ENCODE measurements at places on chromosomes 3 and 15. TPM values are rescaled to one million over a fixed set of nuclear protein-coding genes. Genes with fewer than 3 reads are reported as not detected.
A peak's percentile ranks its signal among the peaks of the same experiment; 100 is the strongest.

The CCDC33 gene
- not detected for total RNA-seq

The NANOGP8 gene
- not detected for total RNA-seq

The POLQ gene
- total RNA-seq, result 0.84 TPM

The TRPM1 gene
- not detected for total RNA-seq

The FAM174B gene
- 15.9 TPM for total RNA-seq

DNA sequence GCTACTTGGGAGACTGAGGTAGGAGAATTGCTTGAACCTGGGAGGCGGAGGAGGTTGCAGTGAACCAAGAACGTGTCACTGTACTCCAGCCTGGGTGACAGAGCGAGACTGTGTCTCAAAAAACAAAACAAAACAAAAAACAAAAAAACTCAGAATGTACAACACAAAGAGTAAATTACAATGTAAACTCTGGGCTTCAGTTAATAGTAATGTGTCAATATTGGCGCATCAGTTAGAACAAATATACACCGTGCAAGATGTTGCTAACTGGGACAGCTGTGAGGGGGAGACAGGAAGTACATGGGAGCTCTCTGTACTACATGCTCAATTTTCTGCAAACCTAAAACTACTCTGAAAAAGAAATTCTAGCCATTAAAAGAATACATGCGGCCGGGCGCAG, 23.5 kb upstream of the TRPM1 start:
- H3K27ac ChIP-seq, result no peak overlapping the region
- no peaks in the 10 kb centered on the region for H3K4me1 ChIP-seq
- H3K36me3 ChIP-seq, result no peaks in the 10 kb centered on the region
- no peak for DNase-seq
- H3K27me3 ChIP-seq, result no peaks in the 10 kb centered on the region
- no peak overlapping the region for H3K4me3 ChIP-seq

The KIF15 gene
- 0.16 TPM for total RNA-seq

GRCh38 chr15:25051399-25052154, 96.8 kb downstream of the SNRPN start:
- H3K36me3 ChIP-seq, result peaks cover 77% of the 10 kb centered on the region
- DNase-seq, result peak; percentile 4
- H3K4me1 ChIP-seq, result no peaks in the 10 kb centered on the region
- H3K27me3 ChIP-seq, result no peaks in the 10 kb centered on the region

The CEMIP gene
- total RNA-seq, result 9.6 TPM

DNA sequence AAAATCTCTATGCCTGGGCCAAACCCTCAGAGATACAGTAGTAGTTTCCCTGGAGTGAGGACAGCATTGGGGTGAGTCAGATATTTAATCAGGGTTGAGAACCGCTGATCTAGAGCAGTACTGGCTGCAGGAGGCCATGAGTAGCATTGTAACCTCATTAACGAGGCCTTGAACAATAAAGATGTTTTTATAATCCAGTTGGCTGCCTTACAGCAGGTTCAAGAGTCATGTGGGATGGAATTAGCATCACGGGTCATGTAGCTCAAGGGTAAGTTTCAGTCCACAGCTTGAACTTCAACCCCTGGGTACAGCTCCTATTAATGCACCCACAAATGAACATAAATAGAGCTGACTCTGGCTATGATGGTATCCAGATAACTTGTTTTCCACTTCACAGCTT, 5.1 kb downstream of the HPS3 start:
- no peaks in the 10 kb centered on the region for H3K36me3 ChIP-seq
- no peak overlapping the region for H3K27ac ChIP-seq
- DNase-seq, result no peak
- H3K4me3 ChIP-seq, result no peak overlapping the region
- H3K4me1 ChIP-seq, result no peaks in the 10 kb centered on the region

DNA sequence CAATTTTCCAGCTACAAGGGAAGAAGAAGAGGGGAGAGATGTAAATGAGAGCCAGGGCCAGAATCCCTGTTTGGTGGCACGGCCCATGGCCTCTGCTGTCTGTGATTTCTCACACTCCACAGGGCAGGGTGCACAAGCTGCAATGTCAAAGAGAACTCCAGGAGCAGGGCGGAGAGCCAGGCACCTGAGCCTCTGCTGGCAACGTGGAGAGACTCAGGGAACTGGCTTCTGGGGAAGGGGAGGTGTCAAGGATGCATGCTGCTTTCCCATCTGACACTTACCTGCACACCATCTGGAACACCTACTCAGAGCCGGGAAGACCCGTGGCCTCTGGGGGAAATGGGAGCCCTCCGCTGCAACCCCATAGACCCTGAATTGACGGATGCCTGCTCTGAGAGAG, 507.5 kb upstream of the NR2F2 start:
- no peaks in the 10 kb centered on the region for H3K4me1 ChIP-seq
- no peak overlapping the region for H3K4me3 ChIP-seq
- H3K36me3 ChIP-seq, result no peaks in the 10 kb centered on the region
- no peak overlapping the region for H3K27ac ChIP-seq

DNA sequence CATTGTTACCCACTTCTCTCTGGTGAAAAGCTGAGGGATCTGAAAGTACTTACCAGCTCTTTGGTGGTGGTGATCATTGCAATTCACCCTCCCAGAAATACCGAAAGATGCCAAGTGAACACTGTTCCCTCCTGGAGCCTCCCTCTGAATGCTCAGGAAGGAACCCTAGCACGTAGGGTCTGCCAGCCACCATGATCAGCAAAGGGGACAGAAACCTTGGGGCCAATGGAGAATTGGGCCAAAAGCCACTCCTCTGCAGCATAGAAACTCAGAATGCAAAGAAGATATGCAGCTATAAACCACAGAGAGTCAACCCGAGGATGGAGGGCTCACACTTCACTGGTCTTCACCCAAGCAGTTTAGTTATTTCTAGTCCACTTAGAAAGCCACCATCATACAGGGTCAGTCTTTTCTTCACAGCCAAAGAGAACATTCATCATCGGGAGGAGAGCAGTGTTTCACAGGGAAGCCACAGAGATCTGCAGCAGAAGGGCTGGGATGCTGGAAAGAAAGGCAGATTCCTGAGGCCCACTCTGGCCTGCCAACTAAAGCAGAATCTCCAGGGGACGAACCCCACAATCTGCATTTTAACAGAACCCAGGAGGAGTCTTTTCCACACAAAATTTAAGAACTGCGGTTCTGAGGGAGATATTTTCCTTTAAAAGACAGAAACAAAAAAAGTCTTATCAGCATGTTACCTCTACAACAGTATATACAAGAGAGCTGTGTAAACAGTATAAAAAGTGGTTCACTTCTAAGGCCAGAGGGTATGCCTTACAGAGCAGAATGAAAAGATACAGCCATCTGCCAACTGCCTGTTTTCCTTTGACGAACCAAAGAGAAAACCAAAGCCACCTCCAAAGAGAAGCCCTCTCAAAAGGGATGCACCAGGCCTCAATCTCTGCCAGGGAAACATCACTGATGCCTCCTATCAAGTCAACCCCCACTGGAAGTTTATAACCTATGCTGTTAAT, 11.3 kb downstream of the TBC1D2B start:
- no peaks in the 10 kb centered on the region for H3K27me3 ChIP-seq
- peak overlapping the region; percentile 63 for H3K27ac ChIP-seq
- peaks cover 97% of the 10 kb centered on the region for H3K4me1 ChIP-seq
- no peaks in the 10 kb centered on the region for H3K36me3 ChIP-seq
- H3K4me3 ChIP-seq, result no peak overlapping the region
- DNase-seq, result no peak

- H3K4me1 ChIP-seq, result peaks cover 57% of the 10 kb centered on the region
- H3K4me3 ChIP-seq, result no peak overlapping the region
- no peaks in the 10 kb centered on the region for H3K27me3 ChIP-seq
- H3K36me3 ChIP-seq, result no peaks in the 10 kb centered on the region
Measured at GRCh38 chr15:64017591-64018163, 28.6 kb downstream of the DAPK2 start.

- no peak overlapping the region for H3K4me3 ChIP-seq
- no peaks in the 10 kb centered on the region for H3K27me3 ChIP-seq
- H3K36me3 ChIP-seq, result no peaks in the 10 kb centered on the region
- no peak for DNase-seq
- H3K27ac ChIP-seq, result no peak overlapping the region
- H3K4me1 ChIP-seq, result peaks cover 10% of the 10 kb centered on the region
Measured at GRCh38 chr3:157544501-157545130, 41.4 kb upstream of the VEPH1 start.

DNA sequence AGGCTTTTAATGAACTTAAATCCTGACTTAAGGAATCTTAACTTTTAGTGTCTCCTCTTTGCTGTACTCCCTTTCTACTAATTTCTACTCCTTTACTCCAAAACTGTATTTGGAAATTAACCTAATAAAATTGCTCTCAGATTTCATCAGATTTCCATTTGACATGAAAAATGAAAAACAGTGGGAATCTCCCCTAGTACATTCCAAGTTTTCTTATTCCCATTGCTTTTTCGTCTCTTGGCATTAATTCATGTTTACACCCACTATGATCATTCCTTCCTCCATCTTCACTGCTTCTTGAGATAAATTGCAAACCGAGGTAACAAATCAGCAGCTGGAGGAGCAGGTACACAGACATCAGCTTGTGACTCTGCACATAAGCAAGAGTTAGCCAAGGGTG, 208.7 kb downstream of the VGLL3 start:
- H3K4me3 ChIP-seq, result no peak overlapping the region
- H3K36me3 ChIP-seq, result no peaks in the 10 kb centered on the region

GRCh38 chr3:111509308-111509707, 32.7 kb upstream of the CD96 start:
- DNase-seq, result no peak
- no peaks in the 10 kb centered on the region for H3K36me3 ChIP-seq
- no peak overlapping the region for H3K27ac ChIP-seq
- no peak overlapping the region for H3K4me3 ChIP-seq
- H3K27me3 ChIP-seq, result no peaks in the 10 kb centered on the region

The RABL3 gene
- total RNA-seq, result 28.3 TPM

DNA sequence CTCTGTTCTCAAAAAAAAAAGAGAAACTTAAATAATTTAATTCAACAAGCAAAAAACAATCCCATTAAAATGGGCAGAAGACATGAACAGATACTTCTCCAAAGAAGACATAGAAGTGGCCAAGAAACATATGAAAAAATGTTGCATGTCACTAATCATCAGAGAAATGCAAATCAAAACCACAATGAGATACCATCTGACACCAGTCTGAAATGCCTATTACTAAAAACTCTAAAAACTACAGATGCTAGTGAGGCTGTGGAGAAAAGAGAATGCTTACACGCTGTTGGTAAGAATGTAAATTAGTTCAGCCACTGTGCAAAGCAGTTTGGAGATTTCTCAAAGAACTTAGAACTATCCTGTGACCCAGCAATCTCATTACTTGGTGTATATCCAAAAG, 382.9 kb downstream of the OTOL1 start:
- H3K4me1 ChIP-seq, result no peaks in the 10 kb centered on the region
- H3K27me3 ChIP-seq, result no peaks in the 10 kb centered on the region
- no peak for DNase-seq
- no peak overlapping the region for H3K4me3 ChIP-seq
- no peak overlapping the region for H3K27ac ChIP-seq
- no peaks in the 10 kb centered on the region for H3K36me3 ChIP-seq

GRCh38 chr3:114860531-114860930, 286.6 kb downstream of the ZBTB20 start:
- H3K36me3 ChIP-seq, result no peaks in the 10 kb centered on the region
- no peak overlapping the region for H3K27ac ChIP-seq
- H3K27me3 ChIP-seq, result no peaks in the 10 kb centered on the region
- no peak overlapping the region for H3K4me3 ChIP-seq
- no peak for DNase-seq

DNA sequence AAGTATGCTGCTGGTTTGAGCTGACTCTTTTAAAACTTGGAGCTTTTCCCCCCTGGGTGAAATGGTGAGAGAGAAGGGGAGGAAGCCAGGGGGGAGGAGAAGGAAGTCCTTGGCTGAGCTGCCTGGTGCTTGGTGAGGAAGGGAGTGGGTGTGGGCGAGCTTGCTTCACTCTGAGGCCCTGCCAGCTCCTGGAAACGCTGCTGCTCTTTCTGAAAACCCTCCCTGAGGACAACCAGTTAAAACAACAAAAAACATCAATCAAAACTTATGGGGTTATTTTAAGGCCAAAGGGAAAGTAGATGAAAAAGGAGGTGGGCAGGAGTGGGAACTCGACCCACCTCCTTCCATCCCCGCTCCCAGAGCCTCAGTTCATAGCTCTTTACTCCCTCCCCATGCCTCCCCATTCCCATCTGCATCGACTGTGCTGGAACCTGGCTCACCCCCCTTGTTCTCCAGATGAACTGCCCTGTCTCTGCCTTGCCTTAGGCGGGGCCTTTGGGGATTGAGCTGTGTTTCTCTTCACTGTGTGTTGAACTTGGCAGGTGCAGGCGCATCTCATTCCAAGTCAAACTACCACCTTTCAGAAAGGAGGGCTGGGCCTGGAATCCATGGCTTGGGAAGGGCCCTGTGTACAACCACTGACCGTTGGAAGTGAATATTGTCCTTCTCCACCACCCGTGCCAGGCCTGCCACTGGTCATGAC, 166.1 kb downstream of the ZNF621 start:
- peak overlapping the region; percentile 41 for H3K27ac ChIP-seq
- no peaks in the 10 kb centered on the region for H3K27me3 ChIP-seq
- no peak overlapping the region for H3K4me3 ChIP-seq
- peak; percentile 68 for DNase-seq
- H3K36me3 ChIP-seq, result no peaks in the 10 kb centered on the region
